ENCODE measurements at places on chromosomes 12 and 14.
A peak's percentile ranks its signal among the peaks of the same experiment; 100 is the strongest.

DNA sequence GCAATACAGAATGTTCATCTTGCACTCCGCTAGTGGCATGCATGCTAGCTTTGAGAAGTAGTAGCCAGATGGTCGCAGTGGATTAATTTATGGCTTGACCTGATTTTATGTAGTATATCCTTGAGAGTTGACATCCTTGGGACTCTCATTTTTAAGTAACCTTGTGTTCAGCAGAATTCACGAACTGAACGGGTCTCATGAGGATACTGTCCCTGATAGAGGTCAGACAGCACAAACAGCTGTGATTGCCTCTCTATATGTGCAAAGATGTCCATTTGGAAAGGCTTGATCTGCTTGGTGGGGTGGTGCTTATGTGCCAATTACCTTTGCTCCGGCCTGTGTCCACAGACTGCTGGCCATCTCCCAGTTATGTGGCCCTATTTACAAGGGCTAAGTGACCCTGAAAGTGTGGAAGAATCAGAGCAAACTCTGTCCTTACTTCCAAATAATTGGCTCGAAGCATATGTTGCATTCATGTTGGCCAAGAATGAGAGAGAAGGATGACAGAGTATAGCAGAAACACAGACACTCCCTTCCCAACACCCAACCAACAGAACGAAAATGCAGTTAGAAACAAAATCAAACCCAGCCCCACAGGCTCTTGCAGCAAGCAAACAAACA, 167.1 kb downstream of the CRADD start:
- DNase-seq: no peak

DNA sequence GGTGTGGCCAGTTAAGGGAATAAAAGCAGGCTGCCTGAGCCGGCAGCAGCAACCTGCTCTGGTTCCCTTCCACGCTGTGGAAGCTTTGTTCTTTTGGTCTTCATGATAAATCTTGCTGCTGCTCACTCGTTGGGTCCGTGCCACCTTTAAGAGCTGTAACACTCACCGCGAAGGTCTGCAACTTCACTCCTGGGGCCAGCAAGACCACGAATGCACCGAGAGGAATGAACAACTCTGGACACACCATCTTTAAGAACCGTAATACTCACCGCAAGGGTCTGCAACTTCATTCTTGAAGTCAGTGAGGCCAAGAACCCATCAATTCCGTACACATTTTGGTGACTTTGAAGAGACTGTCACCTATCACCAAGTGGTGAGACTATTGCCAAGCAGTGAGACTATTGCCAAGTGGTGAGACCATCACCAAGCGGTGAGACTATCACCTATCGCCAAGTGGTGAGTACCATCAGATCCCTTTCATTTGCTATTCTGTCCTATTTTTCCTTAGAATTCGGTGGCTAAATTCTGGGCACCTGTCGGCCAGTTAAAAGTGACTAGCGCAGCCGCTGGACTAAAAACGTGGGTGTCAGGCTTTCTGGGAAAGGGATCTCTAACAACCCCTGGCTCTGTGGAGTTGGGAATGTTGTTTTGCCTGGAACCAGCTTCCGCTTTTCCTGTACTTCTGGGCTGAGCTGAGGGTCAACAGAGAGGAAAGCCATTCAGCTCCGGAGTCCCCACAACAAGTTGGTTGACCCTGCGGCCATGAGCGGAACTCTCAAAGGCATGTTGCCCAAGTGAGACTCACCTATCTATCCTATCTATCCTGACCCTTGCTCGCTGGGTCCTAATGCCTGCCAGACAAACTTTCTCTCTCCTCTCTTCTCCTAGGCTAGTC, at the start of gene DHRS2:
Gene DHRS2 (plus strand): TSS at position 48 of the 895 bp plus-strand sequence. CDS start 2,501 bp downstream, outside the sequence.
- DNase-seq: no peak

DNA sequence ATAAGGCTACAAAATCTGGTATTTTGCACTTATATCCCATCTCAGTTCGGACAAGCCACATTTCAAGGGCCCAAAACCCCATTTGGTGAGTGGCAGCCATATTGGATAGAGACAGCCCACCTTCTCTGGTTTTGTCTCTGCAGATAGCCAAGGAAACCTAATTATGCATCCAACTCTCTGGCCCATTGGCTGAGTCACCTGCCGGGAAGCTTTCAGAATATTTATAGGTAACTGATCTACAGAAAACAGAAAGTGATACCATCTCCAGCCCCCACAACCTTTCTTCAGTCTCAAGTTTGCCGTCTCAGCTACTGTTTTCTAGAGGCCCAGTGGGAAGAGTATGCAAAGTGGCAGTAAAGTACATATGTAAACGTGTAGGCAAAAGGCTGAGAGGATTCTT, 33.7 kb upstream of the PPP1CC start:
- no peak for DNase-seq

GRCh38 chr12:48813465-48814261, 4.6 kb upstream of the CACNB3 start:
- DNase-seq: peak; percentile 35

DNA sequence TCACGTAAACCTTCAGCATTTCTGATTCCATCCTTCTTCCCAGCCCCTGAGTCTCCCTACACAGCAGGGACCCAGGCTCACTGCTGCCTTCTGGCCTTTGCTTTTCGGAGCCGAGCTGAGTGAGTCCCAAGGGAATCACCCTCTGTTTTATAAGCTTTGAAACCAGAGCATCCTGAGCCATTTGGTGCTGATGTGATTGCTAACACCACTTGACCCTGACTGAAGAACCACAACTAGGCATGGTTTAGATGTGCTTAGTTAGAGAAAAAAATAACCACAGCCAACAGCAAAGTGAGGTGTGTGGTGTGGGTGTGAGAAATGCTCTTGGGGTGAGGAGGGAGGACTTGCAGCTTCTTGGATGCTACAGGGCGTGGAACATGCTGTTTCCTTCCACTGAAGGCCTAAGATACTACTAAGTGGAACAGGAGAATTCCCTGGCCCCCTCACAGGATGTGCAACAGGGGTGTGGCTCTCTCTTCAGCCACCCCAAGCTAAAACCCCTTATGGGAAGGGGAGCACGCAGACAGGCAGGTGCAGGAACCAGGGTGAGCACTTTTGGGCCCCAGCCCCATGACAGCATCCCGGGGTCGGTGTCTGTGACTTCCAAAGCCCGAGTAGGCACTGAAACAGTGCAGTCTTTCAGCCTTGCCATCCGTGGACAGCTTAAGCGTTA, at the start of gene TC2N:
Gene TC2N (minus strand): TSS at position 221 of the 673 bp plus-strand sequence. CDS start 53,767 bp downstream, outside the sequence.
- no peak for DNase-seq

DNA sequence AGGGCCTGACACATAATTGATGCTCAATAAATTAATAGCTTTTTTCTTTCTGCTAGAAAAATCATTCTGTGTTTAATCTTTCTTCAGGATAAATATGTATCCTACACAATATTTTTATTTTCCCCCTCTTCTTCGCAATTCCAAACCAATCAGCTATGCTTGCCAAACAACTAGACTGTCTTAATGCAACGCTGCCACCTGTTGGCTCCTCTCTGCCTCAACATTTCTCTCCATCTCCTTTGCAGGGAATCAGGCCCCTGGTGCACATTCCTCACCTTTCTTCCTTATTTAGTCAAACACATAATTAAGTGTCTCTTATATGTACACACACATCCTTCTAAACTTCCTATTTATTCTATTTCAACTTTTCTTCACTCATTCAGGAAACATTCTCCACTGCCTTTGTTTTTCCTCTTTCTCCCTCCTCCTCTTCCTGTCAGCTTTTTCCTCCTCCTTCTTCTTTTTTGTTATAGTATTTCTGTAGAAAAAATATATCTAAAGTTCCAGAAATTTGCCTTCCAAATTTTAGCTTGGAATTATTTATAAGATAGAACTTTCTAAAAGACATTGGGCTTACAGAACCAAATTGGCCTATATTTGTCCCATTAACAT, 406.0 kb downstream of the PRKD1 start:
- no peak for DNase-seq

DNA sequence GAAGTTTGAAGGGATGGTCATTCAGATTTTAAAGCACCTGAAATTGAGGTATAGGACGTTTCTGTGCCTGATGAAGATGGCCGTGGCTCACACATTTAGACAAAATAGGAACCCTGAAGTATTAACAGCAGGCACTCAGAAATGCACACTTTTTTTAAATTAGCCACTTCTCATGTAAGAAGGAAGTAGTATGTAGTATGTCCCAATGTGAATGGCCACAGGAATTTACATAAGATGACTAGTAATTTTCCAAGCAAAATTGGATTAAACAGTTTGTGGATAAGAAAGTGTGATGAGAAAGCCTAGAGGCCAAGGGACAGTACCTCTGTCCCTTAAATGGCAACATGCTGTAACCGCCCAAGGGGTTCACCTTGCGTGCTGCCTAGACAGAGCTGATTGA, 1.8 kb upstream of the MIS18BP1 start:
- no peak for DNase-seq

- DNase-seq: no peak
These were observed 6.9 kb downstream of the MLEC start for GRCh38 chr12:120693848-120694247.

DNA sequence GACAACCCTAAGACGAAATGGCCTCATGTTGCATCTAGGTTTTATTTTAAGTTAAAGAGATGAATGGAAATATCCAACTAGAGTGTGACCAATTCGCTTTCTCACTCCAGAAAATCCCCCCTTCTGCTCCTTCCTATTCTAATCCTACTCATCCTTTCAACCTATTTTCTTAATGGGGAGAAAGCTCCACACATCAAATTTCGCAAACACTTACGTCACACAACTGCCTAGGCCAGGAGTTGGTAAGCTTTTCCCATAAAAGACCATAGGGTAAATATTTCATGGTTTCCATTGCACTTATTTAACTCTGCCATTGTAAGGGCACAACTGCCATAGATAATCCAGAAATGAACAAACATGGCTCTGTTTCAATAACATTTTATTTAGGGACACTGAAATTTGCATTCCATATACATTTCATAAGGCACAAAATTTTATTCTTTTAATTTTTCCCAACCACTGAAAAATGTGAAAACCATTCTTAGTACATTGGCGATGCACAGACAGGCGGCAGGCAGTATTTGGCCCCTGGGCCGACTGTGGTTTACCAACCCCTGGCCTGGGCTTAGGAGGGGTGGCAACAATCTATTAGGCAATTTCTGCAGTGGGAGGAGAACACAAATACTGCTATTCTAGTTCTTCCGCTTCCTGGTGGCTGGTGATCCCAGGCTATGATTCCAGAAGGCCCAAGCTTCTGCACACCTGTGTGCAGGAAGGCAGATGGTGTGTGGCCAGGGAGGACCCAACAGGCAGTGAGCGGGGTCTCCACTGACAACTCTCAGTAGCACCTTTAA, 67.2 kb upstream of the FOXN3 start:
- DNase-seq: no peak

GRCh38 chr14:67919259-67920032, 99.9 kb downstream of the RAD51B start:
- no peak for DNase-seq

DNA sequence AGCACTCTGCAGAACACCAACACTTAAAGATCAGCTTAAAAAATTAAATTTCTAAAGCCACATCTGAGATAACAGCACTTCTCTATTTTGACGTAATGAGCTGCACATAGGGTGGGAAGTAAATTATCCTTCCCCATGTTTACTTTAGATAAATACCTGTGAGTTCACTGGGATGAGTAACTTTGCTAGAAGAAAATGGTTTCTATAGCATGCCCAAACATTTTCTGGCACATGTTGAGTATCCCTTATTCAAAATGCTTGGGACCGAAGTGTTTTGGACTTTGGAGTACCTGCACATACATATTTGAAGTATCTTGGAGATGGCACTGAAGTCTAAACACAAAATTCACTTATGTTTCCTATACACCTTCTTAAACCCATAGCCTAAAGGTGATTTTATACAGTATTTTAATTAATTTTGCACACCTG, 6.6 kb downstream of the SLC38A2 start:
- DNase-seq: no peak

- no peak for DNase-seq
These were observed 218.3 kb upstream of the CRY1 start for GRCh38 chr12:107311682-107312081.

Data from foreskin fibroblast (primary cell).